Occipital lobe (tissue), 3 donors: ENCODE measurements at places on chromosomes 5 and 9.

GRCh38 chr5:10964806-10965205 is 203.8 kb upstream of the DAP start:
- DNase-seq, result no peak

GRCh38 chr9:128115187-128116103 is 12.1 kb downstream of the PTGES2 start:
- no peak for DNase-seq

DNA sequence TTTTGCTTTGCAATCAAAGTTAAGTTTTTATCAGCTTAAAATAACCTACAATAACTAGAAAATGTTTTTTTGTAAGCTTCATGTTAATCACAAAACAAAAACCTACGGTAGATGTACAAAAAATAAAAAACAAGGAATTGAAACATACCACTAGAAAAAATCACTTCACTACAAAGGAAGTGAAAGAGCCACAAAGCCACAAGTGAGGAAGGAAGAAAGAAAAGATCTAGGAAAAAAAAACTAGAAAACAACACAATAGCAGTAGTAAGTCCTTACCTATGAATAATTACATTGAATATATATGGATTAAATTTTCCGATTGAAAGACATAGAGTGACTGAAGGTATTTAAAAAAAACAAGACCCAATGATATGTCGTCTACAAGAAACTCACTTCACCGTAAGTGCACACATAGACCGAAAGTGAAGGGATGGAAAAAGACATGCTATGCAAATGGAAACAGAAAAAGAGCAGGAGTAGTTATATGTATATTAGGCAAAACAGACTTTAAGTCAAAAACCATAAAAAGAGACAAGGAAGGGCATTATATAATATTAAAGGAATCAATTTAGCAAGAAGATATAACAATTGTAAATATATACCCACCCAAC is 13.4 kb upstream of the ZDHHC21 start:
- no peak for DNase-seq

DNA sequence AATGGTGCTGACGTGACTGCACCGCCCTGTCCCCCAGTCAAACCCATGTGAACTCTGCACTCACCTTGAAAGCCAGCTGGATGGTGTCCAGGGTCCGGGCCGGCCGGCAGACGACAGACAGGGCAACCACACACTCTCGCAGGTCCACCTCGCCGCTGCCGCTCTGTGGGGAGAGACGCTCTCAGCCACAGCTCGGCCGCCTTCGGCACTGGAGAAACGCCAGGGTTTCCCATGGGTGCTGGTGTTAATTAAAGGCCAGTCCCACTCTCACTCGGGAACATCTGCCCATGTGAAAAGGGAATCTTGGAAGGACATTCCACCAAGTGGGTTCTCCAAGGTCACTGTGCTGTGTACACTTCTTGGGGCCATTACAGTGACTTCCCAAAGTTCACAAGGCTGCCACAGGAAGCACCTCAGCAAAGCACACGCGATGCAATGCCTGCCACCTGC is 25.5 kb upstream of the SLC6A3 start:
- DNase-seq, result no peak

DNA sequence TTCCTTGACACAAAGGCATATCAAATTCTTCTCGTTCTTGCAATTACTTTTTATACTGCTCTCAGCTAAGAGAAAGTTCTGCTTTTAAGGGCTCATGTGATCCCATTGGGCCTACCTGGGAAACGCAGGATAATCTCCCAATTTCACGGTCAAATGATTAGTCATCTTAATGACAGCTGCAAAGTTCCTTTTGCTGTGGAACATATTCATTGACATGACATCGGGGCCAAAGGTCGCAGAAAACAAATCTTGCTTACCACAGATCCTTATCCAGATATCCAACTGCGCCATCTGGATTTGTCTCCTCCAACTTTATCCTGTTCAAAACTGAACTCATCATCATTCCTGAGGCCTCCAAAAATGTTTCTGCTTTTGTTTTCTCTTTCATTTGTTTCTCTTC is 1085.6 kb upstream of the WWC1 start:
- DNase-seq, result no peak

GRCh38 chr5:126754609-126755008 is 22.3 kb upstream of the LMNB1 start:
- no peak for DNase-seq

GRCh38 chr5:21880164-21880563 is 973.0 kb downstream of the CDH12 start:
- no peak for DNase-seq

GRCh38 chr5:90528601-90529193 is 687 bp downstream of the LYSMD3 start:
- DNase-seq, result no peak

DNA sequence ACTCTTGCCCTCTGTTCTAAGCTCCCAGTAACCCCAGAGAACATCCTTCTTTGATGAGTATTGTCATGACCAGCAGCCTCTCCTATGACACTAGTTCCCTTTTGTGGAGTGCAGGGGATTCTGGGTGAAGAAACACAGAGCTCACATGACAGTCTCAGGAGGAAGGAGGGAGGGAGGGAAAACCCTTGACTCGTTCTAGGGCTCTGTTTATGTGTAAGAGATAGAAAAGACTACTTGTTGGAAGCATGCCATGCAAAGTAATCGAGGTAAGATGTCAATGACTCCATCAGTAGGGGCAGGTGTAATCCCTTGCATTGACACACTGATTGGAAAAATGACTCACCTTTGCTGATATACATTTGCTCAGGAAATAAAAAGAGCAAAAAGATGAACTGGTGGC is 190.2 kb upstream of the ELL2 start:
- no peak for DNase-seq

GRCh38 chr5:65050140-65050539 is 281.4 kb downstream of the CWC27 start:
- DNase-seq, result no peak

GRCh38 chr5:15620501-15620900 is 120.5 kb downstream of the FBXL7 start:
- no peak for DNase-seq

- no peak for DNase-seq
Measured at GRCh38 chr5:170426149-170426767, 37.1 kb upstream of the KCNMB1 start.

GRCh38 chr5:168073991-168074800 is 217.2 kb upstream of the WWC1 start:
- no peak for DNase-seq
